Spinal cord (tissue), 10 donors: ENCODE measurements at places on chromosomes 12 and 14. TPM values are rescaled to one million over a fixed set of nuclear protein-coding genes. Genes with fewer than 3 reads are reported as not detected.

Gene AKAP6
- 126 TPM for total RNA-seq

Gene BATF
- total RNA-seq = 0.69 TPM

Gene GNG2
- 102 TPM for total RNA-seq

Gene COL2A1
- total RNA-seq = 56.7 TPM

Gene TRPV4
- total RNA-seq = 0.50 TPM

Gene RHEBL1
- 1.6 TPM for total RNA-seq

Gene FAM90A1
- 0.22 TPM for total RNA-seq

Gene LYZ
- 9.1 TPM for total RNA-seq

Gene NTF3
- total RNA-seq = 6.9 TPM

Gene STAC3
- 2.1 TPM for total RNA-seq

Gene PRB2
- not detected for total RNA-seq

Gene RESF1
- total RNA-seq = 29.9 TPM

Gene KITLG
- 19.2 TPM for total RNA-seq
